ENCODE measurements at places on chromosomes 2 and 18.

DNA sequence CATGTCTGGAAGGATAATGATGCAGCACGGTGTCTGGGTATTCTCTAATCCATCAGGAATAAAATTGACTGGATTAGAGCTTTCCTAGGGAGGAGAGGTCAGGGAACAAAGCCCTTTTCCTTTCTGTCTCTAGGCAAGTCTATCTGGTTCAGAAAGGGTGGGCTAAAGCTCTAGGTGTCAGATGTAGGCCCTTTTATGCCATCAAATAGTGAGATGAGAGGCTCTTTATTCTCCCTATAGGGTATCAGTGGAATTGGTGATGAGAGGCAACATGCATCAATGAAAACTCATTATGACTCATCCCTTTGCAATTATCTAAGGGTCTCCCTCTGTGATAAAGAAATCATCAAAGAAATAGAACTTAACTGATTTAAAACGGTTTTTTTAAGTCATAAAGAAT, 328.0 kb upstream of the CRIM1 start:
- no peak for DNase-seq

DNA sequence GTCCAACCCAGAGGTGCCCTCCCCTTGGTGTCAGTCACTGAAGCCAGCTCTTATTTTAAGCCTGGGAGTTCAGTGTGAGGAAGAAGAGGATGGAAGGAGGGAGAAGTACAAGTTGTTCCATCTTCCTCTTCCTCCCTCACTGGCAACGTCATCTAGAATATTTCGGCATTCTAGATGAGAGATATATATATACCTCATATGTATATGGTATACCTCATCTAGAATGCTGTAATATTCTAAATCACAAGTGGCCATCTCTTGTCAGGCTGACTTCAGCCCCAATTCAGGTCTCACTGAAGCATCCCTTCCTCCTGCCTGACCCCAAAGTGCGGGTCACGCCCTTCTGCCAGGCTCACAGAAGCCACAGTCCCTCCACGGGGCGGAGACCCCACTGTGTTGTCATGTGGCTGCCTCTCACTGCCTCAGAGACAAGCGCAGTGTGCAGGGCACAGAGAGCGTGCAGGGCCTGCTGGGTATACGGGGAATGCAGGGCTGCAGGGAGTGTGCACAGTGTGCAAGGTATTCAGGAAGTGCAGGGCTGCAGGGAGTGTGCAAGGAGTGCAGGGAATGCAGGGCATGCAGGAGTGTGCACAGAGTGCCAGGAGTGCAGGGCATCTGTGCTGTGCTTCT, 32.8 kb upstream of the B3GNT7 start:
- DNase-seq: no peak

DNA sequence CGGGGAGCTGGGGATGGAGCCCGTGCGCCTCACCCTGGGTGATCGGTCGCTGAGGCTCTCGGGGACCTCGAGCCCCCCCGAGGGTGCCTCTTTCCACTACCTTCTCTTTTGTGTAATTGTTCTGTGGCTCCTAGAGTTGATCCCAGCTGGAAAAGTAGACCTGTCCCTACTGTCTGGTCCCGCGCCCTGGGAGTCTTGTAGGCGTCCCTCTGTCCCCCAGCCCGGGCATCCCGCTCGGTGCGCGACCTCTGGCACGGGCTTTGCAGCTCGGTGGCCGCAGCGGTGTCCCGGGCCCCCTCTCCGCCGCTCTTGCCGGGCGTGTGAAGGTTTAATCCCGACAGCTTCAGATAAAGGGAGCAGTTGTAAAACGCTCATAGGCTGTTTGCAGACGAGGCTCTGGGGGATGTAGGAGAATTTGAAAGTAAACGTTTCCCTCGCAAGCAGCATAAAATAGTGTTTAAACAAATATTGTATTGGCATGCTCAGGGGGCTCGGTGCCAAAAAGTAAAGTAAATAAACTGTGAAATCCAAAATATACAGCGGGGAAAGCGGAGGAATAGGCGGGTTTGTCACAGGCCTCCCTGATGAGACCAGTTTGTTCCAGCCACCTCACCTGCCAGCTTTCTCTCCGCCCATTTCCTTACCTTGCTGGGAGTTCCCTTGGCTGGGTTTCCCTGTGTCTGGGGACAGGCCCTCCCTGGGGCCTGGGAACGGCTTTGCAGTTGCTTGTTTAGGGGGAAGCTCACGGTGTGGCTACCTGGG, 1.9 kb downstream of the GLI2 start:
- DNase-seq: peak; percentile 33

- DNase-seq: no peak
Observed at GRCh38 chr2:172248785-172249187, 146.1 kb upstream of the DLX2 start.

DNA sequence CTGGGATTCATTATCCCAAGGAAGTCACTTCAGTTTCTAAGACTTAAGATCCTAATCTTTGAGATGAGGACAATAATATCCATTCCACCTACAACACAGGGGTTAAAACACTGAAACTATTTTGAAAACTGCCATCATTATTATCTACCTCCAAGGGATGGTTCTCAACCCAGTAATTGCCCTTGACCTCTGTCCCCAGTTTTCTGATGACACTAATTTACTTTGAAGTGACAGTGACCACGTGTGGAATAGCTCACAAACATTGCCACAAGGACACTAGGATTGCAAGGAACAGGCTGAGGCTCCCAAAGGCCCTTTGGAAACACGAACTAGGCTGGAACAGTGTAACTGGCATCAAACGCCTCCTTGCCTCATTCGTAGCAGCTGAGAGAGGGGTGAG, 78.4 kb downstream of the UXS1 start:
- DNase-seq: no peak

GRCh38 chr2:197071790-197072436, 145.4 kb upstream of the PGAP1 start:
- no peak for DNase-seq

- DNase-seq: no peak
Observed at GRCh38 chr2:183996825-183997793, 601.2 kb upstream of the ZNF804A start.

DNA sequence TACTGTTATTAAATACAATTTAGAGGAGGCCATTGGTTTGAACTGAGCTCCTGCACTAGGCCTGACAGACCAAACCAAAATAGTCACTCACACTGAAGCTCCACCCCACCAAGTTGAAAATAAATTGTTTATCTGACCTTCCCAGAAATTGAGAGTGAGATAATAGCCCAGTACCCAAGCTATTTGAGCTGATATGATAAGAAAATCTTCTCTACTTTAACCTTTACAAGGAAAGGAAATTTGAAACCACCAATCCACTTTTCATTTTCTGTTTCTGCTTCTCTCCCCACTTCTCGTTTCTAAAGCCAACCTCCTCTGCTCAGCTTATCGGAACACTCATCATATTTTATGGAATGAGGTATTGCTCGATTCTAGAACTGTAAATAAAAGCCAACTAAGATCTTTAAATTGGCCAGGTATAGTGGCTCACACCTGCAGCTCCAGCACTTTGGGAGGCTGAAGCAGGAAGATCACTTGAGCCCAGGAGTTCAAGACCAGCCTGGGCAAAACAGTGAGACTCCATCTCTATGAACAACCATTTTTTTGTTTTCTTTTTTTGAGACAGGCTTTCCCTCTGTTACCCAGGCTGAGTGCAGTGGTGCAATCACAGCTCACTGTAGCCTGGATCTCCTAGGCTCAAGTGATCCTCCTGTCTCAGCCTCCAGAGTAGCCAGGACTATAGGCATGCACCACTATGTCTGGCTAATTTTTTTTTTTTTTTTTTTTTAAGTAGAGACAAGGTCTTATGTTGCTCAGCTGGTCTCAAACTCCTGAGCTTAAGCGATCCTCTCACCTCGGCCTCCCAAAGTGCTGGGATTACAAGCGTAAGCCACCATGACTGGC, 13.3 kb upstream of the GALM start:
- no peak for DNase-seq

DNA sequence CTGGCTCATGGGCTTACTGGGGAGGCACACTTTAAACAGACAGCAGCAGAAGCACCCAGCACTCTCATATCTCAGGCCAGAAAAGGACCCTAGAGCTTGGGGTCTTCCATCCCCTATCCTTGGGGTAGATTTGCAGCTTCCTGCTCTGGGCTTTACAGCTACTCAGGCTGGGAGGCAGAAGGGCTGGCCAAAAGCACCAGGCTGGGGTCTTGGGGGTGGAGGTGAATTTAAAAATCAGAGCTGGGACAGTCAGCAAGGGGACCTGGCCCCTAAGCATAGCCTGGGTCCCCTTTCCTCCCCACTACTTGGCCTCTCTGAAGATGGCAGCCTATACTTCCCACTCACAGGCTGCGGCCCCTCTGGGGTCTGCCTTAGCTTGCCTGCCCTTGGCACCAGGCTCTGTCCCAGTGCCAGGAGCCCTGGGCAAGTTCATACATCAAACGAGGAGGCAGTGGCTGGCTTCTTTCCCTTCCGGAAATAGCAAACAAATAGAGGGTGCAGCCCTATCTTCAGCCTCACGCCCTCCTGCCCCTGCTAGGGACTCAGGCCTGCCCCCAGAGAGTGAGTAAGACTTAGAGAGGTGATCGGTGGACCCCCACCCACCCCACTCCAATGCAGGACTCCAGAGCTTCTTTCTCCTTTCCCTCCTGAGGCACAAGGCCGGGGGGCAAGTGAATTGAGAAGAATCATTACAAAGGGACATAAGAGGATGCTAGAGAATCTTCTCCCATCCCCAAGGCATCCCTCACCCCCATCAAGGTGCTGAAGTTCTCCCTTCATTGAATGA, 26.0 kb upstream of the TNS1 start:
- DNase-seq: no peak

DNA sequence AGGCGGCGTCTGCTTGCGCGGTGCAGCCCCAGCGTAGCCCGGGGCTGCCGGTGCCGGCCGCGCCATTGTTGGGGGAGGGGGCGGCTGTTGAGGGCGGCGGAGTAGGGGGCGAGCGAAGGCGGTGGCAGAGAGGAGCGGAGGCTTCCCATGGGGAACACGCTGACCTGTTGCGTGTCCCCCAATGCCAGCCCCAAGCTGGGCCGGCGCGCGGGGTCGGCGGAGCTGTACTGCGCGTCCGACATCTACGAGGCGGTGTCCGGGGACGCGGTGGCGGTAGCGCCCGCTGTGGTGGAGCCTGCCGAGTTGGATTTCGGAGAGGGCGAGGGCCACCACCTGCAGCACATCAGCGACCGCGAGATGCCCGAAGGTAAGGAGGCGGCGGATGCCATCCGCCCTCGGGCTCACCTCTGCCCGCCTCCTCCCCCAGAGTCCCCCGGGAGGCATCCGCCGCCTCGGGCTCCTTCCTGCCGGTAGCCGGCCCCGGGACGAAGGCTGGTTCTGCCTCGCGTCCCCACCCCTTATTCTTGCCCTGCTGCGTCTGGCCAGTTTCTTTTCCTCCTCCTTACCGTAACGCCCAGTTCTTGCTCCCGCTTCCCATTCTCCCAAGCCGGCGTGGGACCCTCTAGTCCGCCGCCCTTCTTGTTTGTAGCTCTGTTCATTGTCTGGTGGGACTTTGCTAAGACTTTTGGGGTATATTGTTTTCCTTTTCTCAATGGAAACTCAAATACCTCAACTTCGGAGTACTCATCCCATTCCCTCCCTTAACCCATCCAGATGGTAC, 500 bp downstream of the CCNYL1 start:
- DNase-seq: peak; percentile 71

GRCh38 chr2:53362934-53363333, 404.7 kb upstream of the CHAC2 start:
- DNase-seq: no peak

DNA sequence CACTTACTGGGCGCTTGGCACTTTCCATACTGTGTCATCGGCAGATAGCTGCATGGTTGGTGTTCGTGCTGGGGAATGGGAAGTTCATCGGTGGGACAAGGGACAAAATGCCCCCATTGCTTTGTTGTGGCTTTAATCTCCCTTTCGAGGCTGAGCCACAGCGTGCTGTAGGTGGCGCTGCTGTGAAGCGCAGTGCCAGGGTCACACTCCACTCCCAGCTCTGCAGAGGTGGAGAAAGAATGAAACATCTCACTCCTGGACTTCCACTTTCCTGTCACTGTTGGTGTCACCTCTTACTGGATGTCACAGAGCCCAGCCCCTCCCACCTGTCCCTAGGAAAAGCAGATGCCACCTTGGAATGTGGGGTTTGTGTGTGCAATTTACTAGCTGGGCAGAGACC, 8.7 kb downstream of the TYMS start:
- no peak for DNase-seq

Data from NCI-H526 (cell line).